ENCODE measurements at places on chromosomes 16 and 17. TPM values are rescaled to one million over a fixed set of nuclear protein-coding genes. Genes with fewer than 3 reads are reported as not detected.

DNA sequence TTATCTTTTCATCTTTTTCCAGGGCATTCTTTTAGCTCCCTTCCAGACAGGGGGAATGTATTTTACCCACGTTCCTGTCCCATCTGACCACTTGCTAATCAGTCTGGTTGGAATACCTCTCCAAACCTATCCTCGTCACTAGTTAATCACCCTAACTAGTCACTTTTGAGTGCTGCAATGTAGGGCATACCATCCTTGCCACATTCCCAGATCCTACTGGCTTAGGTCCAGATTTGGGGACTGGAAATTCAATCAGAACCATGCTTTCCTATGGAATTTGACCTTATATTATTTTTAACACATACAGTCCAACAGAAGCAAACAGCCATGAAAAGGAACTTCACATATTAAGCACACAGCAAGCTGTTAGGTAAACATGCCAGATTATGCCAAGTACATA lies 29.7 kb downstream of the NACA2 start:
- DNase-seq = no peak

DNA sequence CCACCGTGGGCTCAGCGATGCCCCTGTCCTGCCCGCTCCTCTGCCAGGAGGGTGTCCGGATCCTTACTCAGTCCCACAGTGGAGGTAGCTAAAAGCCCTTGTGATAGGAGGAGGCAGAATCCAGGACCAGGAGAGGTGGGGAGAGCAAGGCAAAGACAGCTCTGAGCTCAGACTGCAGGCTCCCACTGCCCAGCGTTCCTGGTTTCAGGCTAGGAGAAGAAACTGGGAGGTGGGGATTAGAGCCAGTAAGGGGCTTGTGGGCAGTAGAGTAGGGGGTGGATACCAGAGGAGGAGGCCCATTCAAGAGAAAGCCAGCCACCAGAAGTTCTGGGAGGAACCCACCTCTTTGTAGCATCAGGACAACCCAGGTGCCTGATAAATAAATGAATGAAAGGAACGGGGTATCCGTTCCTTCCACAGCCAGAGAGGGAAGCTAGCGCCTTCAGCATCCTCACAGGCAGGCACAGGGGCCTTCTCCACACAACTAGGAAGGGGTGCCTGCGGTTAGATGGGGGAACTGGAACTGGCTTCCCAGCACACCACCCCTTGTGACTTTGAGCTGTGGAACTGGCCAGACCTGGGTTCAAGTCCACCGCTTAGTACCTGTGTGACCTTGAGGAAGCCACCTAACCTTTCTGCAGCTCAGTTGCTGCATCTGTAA lies 2.3 kb downstream of the IL21R start:
- no peak for DNase-seq

DNA sequence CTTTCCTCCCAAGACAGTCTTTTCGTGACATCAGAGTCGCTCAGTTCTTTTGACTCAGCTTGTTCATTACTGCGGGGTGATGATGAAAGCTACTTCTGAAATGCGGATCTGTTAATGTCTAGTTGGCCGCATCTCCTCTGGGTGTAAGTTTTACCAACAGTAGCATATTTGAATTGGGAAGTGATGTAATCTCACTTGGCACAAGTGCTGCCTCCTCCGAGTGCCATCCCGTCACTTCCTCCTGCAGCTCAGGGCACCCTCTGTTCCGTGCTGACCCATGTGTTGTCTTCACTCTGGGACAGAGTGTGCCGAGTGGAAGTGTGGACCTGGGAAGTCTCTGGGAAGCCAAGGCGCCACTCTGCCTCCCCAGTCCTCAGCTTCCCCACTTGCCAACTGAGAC lies 8.9 kb downstream of the ADAD2 start:
- DNase-seq = no peak

ITGAX gene
- 0.69 TPM for polyA plus RNA-seq

HEATR9 gene
- 0.17 TPM for polyA plus RNA-seq

GRCh38 chr17:50550661-50551432 lies 3.9 kb downstream of the SPATA20 start:
- peak; percentile 81 for DNase-seq

DNA sequence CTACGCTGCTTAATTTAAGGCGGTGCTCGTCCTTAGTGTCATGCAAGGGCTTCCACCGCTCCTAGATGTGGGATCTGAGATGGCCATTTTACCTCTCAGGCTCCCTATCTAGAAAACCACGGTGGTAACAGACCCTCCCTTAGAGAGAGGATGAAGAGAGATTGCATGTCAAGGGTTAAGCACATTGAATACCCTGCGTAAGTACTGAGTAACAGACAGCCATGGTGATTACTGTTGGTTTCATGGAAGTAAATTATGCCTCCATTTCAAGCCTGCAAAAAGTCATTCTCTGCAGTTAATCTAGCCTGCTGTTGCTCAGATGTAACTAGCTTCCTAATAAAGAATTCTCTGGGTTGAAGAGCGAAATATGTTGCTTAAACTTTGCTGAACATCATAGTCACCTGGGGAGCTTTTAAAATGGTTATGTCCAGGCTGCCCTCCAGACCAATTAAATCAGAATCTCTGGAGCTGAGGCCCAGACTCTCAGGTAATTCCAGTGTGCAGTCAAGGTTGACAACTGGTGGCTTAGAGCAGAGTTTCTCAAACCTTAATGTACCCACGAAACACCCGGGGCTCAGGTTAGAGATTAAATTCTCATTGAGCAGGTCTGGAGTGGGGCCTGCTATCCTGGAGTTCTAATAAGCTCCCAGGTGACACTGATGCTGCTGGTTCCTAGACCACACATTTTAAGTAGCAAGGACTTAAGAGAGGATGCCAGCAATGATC lies 167.1 kb downstream of the SNX29 start:
- DNase-seq = no peak

- DNase-seq = no peak
Measured at GRCh38 chr17:32684087-32684958, 192.6 kb downstream of the MYO1D start.

GRCh38 chr17:31568121-31568520 lies 176.6 kb downstream of the RAB11FIP4 start:
- DNase-seq = no peak

PMFBP1 gene
- polyA plus RNA-seq = 2.0 TPM

ZNF385C gene
- 6.1 TPM for polyA plus RNA-seq

- no peak for DNase-seq
Measured at GRCh38 chr16:62969711-62970318, 933.6 kb upstream of the CDH8 start.

DNA sequence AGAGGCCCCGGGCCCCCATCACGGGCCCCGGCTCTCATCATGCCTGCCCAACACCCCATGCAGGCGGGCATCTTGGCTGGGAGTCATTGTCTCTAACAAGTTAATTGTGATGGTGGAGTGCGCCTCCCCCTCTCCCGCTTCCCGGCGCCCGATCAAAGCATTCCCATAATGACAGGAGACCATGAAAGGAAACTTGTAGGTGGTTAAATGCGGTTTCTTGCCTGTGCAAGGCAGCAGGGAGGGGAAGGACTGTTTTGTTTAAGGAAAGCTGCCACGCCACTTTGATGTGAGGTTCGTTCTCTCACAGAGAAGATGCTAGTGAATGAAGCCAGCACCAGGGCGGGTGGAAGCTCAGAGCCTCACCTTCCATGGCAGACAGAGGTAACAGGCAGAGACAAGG lies 45.4 kb downstream of the C16orf78 start:
- no peak for DNase-seq

CDH1 gene
- polyA plus RNA-seq = 112 TPM

LRRC37A gene
- polyA plus RNA-seq = 2.1 TPM

All from right renal cortex interstitium (tissue), 3 donors.